SJCRH30 (cell line): ENCODE measurements at places on chromosomes 2 and 18. TPM values are rescaled to one million over a fixed set of nuclear protein-coding genes. Genes with fewer than 3 reads are reported as not detected.

- no peaks in the 10 kb centered on the region for H3K36me3 ChIP-seq
- DNase-seq = peak; percentile 31
- no peak overlapping the region; the same call in 1 of the 2 replicates for H3K27ac ChIP-seq
- H3K4me3 ChIP-seq = no peak overlapping the region
- H3K4me1 ChIP-seq = peaks cover 6% of the 10 kb centered on the region; the same call in 1 of the 2 replicates
- no peaks in the 10 kb centered on the region for H3K27me3 ChIP-seq
These were observed 84.1 kb upstream of the EPC2 start for GRCh38 chr2:148560496-148560895.

DNA sequence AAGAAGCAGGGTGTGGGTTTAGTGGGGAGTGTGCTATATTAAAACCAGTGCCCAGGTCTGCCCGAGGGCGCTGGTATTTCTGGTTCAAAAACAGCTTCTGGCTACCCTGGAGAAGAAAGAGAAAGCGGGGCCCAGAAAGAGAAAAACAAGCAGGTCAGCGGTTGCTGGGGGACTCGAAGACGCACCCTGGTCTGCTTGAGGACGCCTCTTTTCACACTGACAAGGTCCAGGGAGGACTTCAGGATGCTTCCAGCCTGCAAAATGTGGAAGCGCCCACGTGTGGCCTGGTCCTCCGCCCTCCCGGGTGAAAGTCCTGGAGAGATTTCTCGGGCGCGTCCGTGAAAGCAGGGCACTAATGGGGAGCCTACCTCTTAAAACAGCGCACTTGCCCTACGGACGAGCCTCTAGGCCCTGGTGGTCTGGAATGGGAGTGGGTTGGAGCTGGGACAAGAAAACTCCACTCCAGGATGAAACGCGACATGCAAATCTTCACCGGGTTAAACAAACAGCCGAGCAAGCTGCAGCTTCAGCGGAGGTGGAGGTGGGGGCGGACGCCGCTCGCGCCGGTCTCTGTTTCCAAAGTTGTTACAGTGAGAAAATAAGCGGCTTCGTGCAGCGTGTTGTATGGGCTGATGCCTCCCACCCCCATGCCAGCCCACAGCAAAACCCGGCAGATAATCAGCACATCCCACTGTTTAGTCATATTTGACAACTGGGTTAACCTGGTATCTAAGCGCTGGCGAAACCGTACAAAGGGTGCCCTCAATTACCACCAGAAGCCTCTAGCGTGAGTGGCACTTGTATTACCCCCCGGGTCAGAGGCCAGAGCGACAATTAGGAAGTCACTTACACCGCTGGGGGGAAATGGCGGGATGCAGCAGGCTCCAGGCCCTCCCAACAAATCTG lies 1.1 kb upstream of the SP9 start:
- no peaks in the 10 kb centered on the region for H3K27me3 ChIP-seq
- no peak overlapping the region for H3K4me3 ChIP-seq
- no peak overlapping the region for H3K27ac ChIP-seq
- H3K4me1 ChIP-seq = no peaks in the 10 kb centered on the region

RNF125 gene
- 0.18 and 0.41 TPM in 2 replicates for total RNA-seq

ARID5A gene
- total RNA-seq = 12.4 and 14.2 TPM in 2 replicates

DNA sequence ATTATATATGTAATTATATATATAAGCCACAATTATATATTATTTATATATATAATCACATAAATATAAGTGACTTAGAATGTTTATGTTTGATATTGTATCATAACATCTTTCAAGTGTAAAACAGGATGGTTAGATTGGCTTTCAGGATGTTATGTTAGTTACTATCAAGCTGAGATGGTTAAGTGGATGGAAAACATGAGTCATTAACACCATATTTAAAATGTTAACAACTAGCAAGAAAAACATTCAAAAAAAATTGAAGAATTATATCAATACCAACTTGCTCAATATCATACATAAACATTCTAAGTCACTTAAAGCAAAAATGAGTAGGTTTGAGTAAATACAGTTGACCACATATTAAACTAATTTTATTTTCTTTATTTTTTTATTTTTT lies 21.8 kb upstream of the RAB27B start:
- no peak overlapping the region for H3K27ac ChIP-seq
- H3K4me3 ChIP-seq = no peak overlapping the region
- no peaks in the 10 kb centered on the region for H3K36me3 ChIP-seq
- no peak for DNase-seq
- H3K27me3 ChIP-seq = no peaks in the 10 kb centered on the region

ZFAND2B gene
- 16.0 and 16.2 TPM in 2 replicates for total RNA-seq

EFEMP1 gene
- 0.06 TPM in 1 of 2 replicates, not detected in the other for total RNA-seq

- H3K4me3 ChIP-seq = no peak overlapping the region
- DNase-seq = no peak
- H3K27ac ChIP-seq = peak overlapping the region; percentile 51; the same call in 1 of the 2 replicates
- H3K4me1 ChIP-seq = peaks cover 36% of the 10 kb centered on the region
These were observed 123.7 kb upstream of the PPP1CB start for GRCh38 chr2:28627722-28628480.
